ENCODE measurements at places on chromosomes 2 and 18.

DNA sequence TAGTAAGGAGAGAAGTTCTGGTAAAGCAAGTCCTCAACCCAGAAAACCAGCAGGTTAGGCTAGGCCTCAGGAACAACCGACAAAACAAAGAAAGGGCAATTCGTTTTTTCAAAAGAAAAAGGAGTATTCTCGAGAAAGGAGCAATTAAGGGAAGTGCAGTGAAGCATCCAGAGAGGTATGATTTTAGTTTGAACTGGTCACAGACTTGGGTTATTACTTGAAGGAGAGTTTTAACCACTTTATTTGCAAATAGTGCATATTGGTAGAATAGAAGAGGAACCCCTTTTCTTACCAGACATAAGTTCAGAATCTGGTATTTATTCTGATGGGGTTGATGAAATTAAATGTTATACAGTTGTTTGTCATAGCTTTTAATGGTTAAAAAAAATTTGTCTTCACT, 110.0 kb upstream of the GCFC2 start:
- no peak for DNase-seq

- no peak for DNase-seq
These were observed 251.7 kb upstream of the SIX2 start for GRCh38 chr2:45260946-45261345.

DNA sequence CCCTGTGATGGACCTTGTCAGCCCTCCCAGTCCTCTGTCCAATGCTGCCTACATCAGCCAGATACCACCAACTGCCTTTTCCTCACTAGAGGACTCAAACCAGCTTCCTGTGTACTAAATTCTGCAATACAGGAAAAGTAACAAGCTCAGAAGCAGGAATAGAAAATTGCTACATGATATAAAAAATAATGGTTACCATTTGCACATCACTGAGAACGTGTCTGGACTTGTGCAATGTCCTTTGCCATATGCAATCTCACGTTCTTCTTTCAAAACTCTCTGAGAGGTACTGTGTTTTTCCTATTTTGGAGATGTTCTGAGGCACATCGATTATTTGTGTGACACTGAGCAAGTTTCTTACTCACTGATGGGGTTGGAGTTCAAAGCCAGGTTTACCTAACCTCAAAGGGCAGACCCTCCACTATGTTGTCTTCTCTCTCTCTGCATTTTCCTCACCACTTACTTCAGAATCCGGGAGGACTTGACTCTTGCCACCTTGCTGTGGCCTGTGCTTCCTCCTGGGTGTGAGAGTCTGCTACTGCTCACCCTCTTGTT, 12.1 kb downstream of the UPP2 start:
- no peak for DNase-seq

- no peak for DNase-seq
These were observed 2.0 kb downstream of the PXDN start for GRCh38 chr2:1742301-1742680.

- no peak for DNase-seq
These were observed 300.0 kb downstream of the GBX2 start for GRCh38 chr2:235868224-235868623.

- DNase-seq, result no peak
These were observed 3.1 kb upstream of the MSGN1 start for GRCh38 chr2:17813010-17813741.

DNA sequence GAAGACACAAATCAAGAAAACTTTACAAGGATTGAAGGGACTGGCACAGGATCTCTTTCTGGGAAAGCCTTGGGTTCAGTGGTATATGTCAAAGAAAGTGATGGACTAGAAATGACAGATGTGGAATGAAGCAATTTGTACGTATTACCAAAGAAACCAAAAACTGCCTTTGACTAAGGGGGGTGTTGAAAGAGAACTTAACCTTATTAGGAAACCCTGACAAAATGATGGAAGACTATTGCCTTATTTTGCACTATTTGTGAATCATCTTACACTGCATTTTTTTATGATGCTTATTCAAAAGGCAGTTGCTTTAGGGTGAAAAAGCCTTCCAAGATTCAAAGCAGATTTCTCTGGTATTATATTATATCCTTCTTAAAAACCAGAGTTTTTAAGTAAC, 4.0 kb downstream of the TSGA10 start:
- no peak for DNase-seq

GRCh38 chr2:198498516-198498915, 694.1 kb downstream of the PLCL1 start:
- no peak for DNase-seq

- no peak for DNase-seq
These were observed 43.8 kb downstream of the STAT1 start for GRCh38 chr2:190970160-190970559.

DNA sequence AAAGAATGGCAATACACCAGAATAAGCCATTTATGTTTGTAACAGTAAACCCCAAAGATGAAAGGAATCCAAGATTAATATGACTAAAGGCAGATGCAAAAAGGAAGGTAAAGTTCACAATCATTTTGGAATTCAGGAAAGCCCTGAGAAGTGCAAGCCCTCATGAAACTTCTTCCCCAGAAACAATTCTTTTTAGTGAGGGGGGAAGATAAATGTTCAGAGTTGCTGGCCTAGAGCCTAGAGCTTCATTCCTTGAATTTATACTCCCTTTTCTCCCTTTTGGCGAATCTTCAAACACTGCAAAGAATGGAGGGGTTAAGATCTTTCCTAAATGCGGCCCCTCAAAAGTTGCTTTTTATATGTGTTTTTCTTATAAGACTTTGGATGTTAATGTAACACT, 368.8 kb downstream of the MEIS1 start:
- DNase-seq, result no peak

DNA sequence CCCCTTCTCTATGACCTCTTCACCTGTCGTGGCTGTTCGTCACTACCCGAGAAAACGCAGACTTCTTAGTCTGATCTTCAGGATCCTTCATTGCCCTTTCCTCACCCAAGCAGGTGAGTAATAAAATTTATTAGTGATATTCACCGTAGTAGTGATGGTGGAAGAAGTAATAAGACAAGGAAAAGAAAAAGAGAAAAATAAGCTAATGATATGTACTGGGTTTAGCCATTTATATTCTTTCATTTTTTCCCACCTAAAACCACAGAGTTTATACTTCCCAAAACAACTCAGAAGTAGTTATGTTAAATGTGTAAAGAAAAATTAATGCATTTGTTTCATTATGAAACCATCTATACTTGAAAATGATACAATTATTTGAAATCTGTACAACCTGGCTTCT, 19.7 kb downstream of the GYPC start:
- no peak for DNase-seq

GRCh38 chr2:144448389-144449027, 71.4 kb downstream of the ZEB2 start:
- no peak for DNase-seq

DNA sequence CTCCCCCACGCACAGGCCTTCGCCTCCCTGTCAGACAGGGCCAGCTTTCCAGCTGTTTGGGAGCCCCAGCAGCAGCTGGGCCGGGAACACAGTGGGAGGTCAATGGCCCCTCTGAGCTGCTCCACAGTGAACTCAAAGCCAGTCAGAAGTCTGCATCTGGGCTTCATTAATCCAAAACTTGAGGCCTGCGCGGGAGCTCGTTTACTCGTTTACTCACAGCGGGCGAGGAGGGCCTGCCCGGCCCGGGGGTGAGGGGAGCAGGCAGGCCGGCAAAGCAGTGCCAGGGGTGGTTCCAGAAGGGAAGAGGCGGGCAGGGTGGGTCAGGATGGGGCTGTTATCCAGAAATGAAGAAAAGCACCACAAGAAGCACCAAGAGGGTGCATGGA, 36.8 kb upstream of the SEMA4C start:
- peak; percentile 46 for DNase-seq

GRCh38 chr18:3251249-3251962, 3.8 kb downstream of the MYL12A start:
- DNase-seq, result no peak

- no peak for DNase-seq
These were observed 547.9 kb upstream of the ID2 start for GRCh38 chr2:8133913-8134472.

DNA sequence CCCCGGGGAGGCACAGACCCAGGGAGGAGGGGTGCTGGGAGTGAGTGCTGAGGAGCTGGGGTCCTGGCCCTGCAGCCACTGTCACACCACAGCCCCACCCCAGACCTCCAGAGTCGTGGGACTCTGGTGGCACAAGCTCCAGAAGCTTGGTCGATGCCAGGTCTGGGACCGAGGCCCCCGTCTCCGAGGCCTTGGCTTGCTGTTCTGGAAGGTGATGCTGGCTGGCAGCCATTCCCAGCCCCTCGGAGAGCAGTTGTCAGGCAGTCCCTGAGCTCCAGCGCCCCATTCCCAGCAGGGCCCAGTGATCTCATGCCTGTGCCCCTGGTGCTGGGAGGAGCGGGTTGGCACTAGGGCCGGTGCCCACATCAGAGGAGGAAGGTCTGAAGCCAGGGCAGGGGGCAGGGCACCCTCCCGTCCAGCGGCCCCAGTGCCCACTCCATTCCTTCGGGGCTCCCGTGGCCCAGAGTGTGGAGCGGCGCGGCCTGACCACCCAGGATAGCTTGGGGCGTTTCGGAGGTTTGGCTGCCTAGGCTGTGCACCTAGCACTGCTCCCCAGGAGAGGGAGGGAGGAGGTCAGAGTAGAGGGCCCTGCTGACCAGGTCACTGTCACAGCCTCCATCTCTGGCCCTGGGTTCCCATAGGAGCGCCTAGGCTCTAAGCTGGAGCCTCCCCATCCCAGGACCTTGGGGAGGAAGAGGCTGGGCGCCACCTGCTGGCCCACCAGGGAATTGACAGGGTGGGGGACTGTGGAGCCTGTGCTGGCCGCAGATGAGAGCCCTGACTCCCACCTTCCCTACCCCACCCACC, 16.8 kb upstream of the ALPI start:
- DNase-seq, result peak; percentile 65

DNA sequence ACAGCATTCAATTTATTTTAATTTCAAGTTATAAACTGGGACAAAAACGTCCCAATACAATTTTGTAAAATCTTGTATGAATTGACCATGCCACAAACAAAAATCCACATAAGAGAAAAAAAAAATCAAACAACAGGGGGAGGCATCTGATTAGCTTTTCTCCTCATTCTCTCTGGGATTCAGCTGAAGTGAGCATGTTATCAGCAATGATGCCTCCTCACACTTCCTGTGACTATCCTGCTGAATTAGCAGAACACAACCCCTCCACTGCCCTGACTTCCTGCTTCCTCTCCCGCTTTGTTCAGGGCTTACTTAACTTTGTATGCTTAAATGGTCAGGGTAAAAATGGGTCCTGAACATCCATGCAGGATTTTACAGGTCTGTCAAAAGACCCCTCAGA, 132.2 kb upstream of the ITGB6 start:
- no peak for DNase-seq

DNA sequence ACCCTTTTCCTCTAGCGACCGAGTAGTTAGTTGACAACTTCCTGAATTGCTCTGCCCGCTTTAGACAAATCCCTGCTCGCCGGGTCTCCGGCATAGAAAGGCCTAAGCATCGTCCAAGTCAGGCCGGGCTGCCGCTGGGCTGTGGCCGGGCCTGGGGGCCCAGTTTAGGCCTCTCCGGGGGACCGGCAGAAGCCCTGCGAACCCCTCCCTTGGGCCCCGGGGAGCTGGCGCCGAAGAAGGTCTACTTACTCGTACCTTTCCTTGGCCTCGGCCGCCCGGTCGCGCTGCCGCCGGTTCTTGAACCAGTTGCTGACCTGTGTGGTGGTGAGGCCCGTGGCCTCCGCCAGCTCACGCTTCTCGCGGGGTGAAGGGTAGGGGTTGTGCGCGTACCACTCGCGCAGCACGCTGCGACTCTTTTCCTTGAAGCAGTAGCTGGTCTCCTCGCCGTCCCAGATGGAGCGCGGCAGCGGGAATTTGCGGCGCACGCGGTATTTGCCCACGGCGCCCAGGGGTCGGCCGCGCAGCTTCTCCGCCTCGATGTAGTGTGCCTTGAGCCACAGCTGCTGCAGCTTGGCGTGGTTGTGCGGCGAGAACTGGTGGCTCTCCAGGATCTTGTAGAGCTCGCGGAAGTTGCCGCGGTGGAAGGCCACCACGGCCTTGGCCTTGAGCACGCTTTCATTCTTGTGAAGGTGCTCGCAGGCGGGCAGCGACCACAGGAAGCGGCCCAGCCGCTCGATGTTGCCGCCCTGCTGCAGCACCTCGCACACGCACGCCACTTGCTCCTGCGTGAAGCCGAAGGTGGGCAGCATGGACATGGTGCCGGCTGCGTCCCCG, 739 bp downstream of the SIX2 start:
- peak; percentile 43 for DNase-seq

- peak; percentile 20 for DNase-seq
These were observed 74.1 kb downstream of the TLK1 start for GRCh38 chr2:171086352-171087290.

DNA sequence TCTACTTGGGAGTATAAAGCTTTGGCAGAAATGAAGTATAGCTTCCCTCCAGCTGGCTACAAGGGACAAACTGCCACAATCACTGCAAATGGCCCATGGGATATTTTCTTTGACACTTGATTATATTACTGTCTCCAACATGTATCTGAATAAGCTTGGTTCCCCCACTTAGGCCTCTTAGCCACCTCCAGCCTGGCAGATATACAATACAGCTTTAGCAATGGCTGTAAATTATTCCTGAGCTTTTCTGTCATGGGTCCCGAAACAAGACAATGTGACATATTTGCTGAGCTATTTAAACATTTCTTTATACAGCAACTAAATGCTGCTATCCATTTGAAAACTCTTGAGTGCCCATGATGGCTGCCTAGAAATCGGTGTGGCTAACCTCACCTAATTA, 406.2 kb downstream of the SUCLG1 start:
- DNase-seq, result no peak

GRCh38 chr18:23857756-23858155, 156.8 kb upstream of the TTC39C start:
- no peak for DNase-seq

DNA sequence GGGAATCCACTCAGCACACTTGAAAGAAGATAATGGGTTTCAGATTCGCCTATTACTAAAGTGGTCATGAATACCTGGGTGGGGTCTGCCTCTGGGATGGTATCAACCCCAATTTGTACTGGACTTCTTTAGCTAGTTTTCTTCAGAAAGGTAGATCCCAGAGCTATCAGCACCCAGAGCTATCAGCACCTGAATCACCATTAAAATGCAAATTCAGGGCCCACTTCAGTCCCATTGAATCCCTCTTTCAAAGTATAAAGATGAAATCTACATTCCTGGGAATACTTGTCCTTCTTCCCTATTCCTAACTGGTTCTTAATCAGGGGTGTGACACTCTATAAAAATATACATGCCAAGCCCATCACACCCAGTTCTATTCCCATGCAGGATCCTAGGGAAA, 914.3 kb downstream of the DCC start:
- no peak for DNase-seq

DNA sequence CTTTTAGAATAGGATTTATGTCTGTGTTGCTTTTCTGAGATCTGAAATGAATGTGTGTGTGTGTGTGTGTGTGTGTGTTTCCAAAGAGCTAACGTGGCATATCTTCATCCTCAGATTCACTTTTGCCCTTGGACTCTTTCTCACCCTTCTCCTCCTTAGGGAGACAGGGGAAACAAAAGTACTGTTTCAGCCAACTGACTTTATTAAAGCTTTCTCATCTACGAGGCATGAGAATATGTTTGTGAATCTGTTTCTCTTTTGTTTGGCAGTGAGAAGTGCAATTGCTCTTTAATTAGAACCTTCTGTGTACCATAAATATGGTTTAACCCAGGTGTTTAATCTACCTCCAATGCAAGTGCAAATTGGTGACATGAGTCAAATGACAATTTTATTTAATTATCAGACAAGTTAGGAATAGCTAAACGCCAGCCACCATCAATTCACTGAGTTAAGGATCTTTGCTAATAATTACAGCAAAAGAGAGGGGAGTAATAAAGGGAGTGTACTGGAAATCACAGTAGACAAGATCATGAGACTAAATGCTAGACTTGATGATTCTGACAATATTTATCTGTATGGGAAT, 186.4 kb upstream of the COL3A1 start:
- DNase-seq, result no peak

GRCh38 chr18:49813069-49813318, 339 bp downstream of the ACAA2 start:
- DNase-seq, result peak; percentile 41

Measured in nephron progenitor cell (in vitro differentiated cells).